Adrenal gland (tissue), 19 donors: ENCODE measurements at places on chromosomes 11 and 22. TPM values are rescaled to one million over a fixed set of nuclear protein-coding genes. Genes with fewer than 3 reads are reported as not detected.

Gene PLEKHA7
- polyA plus RNA-seq = 1.6 TPM

- no peak overlapping the region for H3K27ac ChIP-seq
- no peaks in the 10 kb centered on the region for H3K4me1 ChIP-seq
- no peaks in the 10 kb centered on the region for H3K36me3 ChIP-seq
Observed at GRCh38 chr11:29914203-29914930, 102.5 kb downstream of the KCNA4 start.

GRCh38 chr11:10920205-10920604 is 62.4 kb upstream of the ZBED5 start:
- H3K36me3 ChIP-seq = no peaks in the 10 kb centered on the region
- no peaks in the 10 kb centered on the region for H3K27me3 ChIP-seq
- no peak overlapping the region for H3K4me3 ChIP-seq
- H3K4me1 ChIP-seq = no peaks in the 10 kb centered on the region
- DNase-seq = no peak
- no peak overlapping the region for H3K27ac ChIP-seq

- no peak overlapping the region for H3K4me3 ChIP-seq
- H3K27ac ChIP-seq = no peak overlapping the region
- no peaks in the 10 kb centered on the region for H3K36me3 ChIP-seq
- no peaks in the 10 kb centered on the region for H3K4me1 ChIP-seq
Observed at GRCh38 chr11:45872651-45873356, 12.6 kb upstream of the MAPK8IP1 start.

GRCh38 chr22:48976556-48977535 is 850.8 kb downstream of the BRD1 start:
- no peaks in the 10 kb centered on the region for H3K27me3 ChIP-seq
- H3K36me3 ChIP-seq = no peaks in the 10 kb centered on the region
- H3K4me3 ChIP-seq = no peak overlapping the region
- H3K4me1 ChIP-seq = no peaks in the 10 kb centered on the region
- no peak for DNase-seq
